ENCODE measurements at places on chromosomes 1 and 21.

DNA sequence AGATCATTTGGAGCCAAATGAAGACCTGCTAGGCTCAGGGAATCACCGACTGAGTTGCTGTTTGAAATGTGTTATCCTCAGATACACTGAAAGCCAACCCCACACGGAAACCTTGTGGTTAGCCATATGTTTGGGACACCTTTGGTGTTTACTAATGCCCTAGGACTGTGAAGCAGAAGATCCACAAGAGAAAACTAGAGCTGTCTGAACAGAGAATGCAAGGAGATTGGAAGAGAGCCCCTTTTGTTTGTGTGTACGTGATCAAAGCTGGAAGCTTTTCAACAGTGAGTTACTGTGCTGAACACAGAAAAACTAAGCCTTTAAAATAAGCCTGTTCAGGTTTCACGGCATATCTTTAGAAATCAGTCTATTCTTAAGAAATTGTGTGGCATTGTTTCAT, 908.2 kb upstream of the ADGRL2 start:
- no peak for DNase-seq

GRCh38 chr1:9687120-9687873, 35.8 kb downstream of the PIK3CD start:
- no peak for DNase-seq

DNA sequence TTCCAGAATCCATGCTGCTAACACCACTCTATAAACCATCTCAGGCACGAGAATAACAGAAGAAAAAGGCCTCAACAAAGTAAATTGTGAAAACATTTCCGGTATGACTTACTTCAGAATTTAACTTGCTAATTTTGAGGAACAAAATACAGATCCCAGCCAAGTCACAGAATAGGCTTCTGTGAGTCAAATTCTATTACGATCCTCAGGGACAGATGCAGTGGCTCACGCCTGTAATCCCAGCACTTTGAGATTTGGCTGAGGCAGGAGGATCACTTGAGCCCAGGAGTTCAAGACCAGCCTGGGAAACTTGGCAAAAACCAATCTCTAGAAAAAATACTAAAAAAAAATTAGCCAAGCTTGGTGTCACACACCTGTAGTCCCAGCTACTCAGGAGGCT, 8.8 kb upstream of the CCDC27 start:
- no peak for DNase-seq

DNA sequence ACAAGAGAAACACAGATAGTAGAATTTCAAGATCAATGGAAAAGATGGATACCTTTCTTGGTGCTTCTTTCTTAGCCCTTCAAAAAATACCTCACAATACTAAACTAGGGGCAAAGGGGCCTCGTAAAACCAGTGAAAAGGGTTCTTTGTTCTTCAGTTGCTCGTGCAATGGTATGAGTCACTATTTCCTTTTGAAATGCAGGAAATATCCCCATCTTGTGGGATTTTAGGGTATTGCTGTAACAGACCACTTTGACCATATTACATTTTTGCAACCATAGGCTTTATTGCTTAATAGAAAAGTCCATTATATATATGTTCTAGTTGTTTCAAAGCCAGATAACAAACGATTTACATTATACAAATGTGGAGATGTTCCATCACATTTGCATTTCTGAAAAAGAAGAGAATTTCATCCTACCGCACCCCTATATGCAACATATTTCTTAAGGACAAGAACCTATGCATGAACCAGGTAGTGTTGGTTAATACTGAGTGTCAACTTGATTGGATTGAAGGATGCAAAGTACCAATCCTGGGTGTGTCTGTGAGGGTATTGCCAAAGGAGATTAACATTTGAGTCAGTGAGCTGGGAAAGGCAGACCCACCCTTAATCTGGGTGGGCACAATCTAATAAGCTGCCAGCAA, 88.6 kb upstream of the PKN2 start:
- DNase-seq, result no peak

- DNase-seq, result peak; percentile 56
Observed at GRCh38 chr1:2300004-2300771, 72.1 kb downstream of the SKI start.

Measured in stimulated activated CD4-positive, alpha-beta T cell treated with anti-CD3 and anti-CD28 coated beads, Interleukin-1b, Interleukin-23, amount 100 ng/mL, for 24 hours (primary cell).